ENCODE measurements at places on chromosomes 12 and 14.

- no peak for DNase-seq
Measured at GRCh38 chr12:74644681-74645080, 107.0 kb downstream of the ATXN7L3B start.

GRCh38 chr12:54983536-54984101, 943 bp downstream of the TESPA1 start:
- DNase-seq = peak; percentile 49

- DNase-seq = no peak
Measured at GRCh38 chr14:85088192-85088591, 441.8 kb upstream of the FLRT2 start.

DNA sequence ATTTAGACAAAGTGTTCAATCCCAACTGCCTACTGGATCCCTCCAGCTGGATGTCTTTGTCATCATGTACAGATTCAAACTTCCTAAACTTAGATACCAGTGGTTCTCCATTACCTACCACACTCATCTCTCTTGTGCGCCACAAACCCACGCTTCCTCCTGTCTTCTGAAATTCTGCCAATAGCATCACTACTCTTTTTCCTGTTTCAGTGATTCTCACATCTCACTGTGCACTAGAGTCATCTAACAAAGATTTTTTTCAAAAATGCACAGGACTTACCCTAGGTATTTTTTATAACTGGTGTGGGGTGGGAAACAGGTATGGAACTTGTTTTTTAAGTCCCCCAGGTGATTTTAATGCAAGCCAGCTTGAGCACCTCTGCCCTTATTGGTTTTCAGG, 5.9 kb downstream of the PSMB5 start:
- DNase-seq = no peak

GRCh38 chr14:50978888-50979287, 34.6 kb upstream of the PYGL start:
- no peak for DNase-seq

GRCh38 chr14:90985601-90986242, 74.7 kb downstream of the RPS6KA5 start:
- no peak for DNase-seq

DNA sequence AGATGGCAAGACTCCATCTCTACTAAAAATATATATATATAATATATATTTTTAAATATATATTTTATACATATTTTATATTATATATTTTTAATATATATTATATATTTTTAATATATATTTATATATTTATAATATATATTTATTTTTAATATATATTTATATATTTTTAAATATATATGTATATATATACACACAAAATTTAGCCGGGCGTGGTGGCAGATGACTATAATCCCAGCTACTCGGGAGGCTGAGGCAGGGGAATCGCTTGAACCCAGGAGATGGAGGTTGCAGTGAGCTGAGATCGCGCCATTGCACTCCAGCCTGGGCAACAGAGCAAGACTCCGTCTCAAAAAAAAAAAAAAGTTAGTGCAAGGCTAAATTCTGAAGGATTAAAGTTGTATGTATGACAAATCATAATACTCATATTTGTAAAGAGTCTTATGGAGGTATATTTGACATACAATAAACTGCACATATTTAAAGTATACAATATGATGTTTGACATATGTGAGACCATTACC, 7.7 kb upstream of the TDG start:
- no peak for DNase-seq

DNA sequence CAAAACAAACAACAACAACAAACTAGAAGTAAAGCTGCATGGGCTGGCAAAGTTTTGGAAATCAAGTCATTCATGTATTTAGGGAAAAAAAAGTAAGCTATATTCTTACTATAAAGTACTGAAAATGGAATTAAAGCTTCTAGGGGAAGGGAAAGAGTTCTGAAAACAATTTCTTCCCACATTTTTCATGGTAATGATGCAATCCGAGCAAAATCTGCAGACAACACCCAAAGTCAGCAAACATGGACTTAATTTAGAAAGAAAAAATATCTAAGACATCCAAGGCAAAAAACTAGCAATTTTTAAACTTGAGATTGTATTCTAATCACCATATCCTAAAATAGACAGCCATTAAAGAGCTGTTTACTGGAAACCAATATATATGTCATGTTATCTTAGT, 86.3 kb downstream of the LRP6 start:
- no peak for DNase-seq

GRCh38 chr12:128857133-128857763, 4.0 kb downstream of the GLT1D1 start:
- DNase-seq = no peak

DNA sequence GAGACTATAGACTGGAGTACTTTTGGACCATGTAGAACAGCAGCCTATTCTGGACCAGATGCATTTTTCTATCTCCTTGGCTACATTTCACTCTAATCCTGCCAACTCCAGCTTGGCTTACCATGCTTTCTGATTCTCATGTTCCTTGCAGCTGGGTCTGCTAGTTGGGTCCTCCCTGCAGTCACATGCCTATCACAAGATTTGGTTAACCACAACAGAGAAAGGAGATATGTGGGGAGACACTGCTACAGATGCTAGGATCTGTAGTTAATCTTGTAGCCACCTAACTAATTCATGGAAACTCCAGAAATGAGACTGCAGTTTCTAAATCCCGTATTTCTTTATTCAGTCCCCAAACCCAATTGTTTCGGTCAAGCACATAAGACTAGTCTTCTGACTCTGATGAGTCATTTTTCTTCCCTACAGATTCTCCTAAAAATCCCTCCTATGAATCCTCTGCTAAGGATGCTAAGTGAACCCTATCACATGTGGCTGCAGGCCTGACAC, 410.6 kb downstream of the DAD1 start:
- no peak for DNase-seq

DNA sequence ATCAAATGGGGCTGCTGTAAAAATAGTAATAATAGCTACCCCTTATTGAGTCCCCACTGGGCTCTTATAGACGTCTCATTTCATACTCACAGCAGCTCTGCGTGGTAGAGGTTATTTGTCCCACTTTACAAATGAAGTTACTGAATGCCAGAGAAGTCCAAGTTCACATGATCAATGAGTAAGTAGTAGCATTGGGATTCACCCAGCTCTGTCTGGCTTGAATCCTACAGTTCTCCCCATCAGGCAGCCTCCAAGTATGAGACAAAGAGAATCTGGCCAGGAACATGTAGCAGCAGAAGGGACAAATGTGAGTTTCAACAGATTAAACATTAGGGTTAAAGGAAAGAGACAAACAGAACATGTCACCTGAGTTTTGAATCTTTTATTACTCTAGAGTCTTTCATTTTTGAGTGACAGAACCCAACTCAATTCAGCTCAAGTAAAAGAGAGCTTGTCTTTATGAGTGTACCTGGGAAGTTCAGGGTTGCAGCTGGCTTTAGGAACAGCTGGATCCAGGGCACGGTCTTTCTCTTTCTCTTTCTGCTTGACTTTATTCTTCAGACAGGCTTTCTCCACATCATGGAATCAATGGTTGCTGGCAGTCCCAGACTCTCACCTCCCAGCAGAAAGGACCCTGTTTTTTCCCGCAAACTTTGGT, 64.1 kb upstream of the JDP2 start:
- no peak for DNase-seq

- DNase-seq = no peak
Measured at GRCh38 chr14:55805250-55805649, 225.2 kb downstream of the KTN1 start.

GRCh38 chr14:62897771-62898170, 147.5 kb downstream of the KCNH5 start:
- no peak for DNase-seq

DNA sequence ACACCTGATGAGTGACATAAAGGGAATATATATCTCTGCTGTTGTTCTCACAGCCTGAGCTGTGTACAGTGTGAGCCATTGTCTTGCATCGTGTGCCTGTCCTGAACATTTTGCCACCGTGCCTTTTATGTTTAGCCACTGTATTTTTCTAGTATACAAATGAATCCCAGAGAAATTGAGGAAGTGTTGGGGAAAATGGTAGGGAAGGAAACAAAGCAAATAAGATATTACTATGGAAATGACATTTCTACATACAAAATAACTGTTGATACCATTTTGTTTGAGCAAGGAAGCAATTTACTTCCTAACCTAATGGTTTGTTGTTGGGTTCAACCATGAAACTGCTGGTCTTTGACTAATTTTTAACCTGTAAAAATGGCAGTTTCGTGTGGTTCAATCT, 5.5 kb downstream of the PSMA6 start:
- no peak for DNase-seq

GRCh38 chr12:48958049-48958388, 732 bp upstream of the ARF3 start:
- DNase-seq = no peak

DNA sequence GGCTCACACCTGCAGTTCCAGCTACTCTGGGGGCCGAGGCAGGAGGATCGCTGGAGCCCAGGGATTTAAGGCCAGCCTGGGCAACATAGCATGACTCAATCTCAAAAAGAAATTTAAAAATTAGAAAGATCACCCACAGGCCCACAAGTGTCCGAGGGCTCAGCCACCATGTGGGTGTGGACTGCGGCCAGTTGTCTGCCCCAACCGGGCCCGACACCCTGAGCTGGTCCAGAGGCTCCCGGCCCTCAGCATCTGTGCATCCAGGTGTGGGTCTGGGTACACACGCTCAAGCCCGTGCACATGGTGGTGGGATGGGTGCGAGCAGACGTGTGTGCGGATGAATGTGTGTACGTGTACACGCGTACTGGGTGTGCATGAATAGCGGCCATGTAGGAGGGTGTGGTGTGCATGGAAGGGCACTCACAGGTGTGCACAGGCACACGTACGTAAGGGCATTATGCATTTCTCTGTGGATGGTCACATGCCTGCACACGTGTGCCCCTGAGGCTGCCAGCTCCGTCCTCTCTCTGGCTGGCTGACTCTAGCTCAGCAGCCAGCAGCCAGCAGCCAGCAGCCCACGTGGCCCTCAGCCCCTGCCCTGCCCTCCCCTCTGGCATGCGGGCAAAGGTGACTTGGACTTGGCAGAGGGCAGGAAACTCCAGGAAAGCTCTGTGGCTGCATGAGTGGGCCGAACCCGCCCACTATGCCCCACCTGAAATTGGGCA, 23.3 kb upstream of the NUDT14 start:
- no peak for DNase-seq

DNA sequence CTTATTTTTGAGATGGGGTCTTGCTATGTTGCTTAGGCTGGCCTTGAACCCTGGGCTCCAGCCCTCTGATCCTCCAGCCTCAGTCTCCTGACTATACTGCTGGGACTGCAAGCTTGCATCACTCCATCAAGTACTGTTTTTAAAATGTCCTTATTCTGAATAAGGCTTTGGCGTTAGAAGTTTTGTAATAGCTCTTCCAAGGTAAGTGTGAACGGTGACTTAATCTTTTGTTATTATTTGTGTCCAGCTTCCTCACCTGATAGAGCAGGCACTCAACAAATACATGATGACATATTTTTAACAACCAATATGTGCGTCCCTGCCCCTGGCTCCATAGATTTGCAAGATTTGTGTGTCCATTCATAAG, 1.4 kb downstream of the C1RL start:
- DNase-seq = no peak

DNA sequence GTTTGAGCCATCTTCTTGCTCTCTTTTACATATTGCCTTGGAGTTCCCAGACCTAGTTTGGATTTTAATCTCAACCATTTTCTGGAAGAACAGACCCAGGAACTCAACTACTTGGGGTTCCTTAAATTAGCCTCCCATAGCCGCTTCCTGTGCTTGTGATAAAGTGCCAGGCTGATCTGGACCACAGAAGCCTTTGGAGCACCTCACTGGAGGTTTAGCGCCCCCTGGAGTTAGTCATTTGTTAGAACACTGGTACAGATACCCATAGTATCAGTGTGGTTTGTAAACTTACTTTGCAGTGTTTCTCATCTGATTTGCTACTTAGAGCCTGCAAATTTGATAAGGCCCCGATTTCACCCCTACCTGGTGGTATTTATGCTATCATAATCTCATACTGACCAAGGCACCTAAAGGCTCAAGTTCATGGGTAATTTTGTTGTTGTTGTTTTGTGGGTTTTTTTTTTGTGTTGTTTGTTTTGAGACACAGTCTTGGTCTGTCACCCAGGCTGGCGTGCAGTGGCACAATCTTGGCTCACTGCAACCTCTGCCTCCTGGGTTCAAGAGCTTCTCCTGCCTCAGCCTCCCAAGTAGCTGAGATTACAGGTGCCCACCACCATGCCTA, 3.7 kb downstream of the UNC119B start:
- DNase-seq = peak; percentile 75

DNA sequence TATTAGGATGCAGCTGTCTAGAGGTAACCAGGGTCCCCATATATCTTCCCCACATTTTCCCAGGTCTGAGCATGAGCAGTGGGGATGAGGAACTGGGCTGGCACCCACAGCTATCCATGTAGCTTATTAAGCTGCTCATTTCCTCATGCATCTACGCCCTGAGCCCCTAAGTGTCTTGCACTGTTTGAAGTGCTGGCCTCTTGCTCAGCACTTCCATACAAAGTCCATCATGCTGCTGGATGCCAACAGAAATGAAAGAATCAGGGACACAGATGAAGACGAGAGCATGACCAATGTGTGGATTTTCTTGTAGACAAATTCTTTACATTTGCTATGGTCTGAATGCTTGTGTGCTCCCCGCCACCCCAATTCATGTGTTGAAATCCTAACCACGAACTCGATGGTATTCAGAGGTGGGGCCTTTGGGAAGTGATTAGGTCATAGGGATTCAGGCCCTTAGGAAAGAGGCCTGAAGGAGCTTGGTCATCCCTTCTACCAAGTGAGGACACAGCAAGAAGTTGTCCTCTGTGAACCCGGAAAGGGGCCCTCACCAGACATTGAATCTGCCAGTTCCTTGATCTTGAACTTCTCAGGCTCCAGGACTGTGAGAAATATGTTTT, 54.5 kb downstream of the C12orf75 start:
- DNase-seq = no peak

DNA sequence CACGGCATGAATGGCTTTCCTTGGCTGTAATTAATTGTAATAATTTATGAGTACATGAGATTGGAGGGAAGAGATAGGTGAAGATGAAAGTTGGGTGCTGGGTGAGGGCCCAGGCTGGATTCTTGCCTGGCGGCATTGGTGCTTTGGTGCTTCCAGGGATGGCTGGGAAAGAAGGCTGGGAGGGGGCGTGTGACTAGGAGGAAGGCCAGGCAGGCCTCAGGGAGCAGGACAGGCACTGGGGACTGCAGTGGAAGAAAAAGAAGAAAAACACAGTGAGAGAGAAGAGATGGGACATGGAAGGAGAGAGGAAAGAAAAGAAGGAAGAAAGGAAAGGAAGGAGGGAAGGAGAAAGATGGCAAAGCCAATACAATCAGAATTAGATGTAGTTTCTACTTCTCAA, 3.7 kb downstream of the HOXC9 start:
- no peak for DNase-seq

- no peak for DNase-seq
Measured at GRCh38 chr12:88925454-88925853, 345.2 kb upstream of the KITLG start.

GRCh38 chr14:72634691-72635616, 258.9 kb downstream of the DPF3 start:
- DNase-seq = no peak

GRCh38 chr12:23949348-23950209, at the start of gene SOX5:
Gene SOX5 (minus strand): TSS chr12:23949670. CDS start chr12:23949601, 69 bp downstream.
- DNase-seq = no peak

GRCh38 chr12:110234331-110234751, 46.7 kb upstream of the ATP2A2 start:
- DNase-seq = no peak

GRCh38 chr14:72591391-72591790, 302.5 kb downstream of the DPF3 start:
- DNase-seq = no peak
